ENCODE measurements at places on chromosomes 13 and 19.
A peak's percentile ranks its signal among the peaks of the same experiment; 100 is the strongest.

DNA sequence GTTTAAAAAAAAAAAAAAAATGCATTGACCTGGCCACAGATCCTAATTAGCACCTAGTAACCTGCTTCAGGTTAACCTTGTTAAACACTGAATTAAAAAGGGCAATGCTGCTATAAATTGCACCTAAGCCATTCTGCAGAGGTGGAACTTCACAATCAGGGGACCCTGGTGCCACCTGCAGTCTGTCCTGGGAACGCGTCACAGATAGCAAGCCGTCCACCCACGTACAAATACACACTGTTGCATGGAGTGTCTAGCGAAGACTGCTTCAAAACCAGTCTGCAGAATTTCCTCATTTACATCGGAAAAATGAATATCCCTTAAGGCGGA is 169.3 kb downstream of the COL4A1 start:
- DNase-seq, result no peak

- DNase-seq, result no peak
These were observed 16.7 kb downstream of the SYDE1 start for GRCh38 chr19:15123900-15124299.

- no peak for DNase-seq
These were observed 59.0 kb downstream of the SMARCA4 start for GRCh38 chr19:11019824-11020223.

GRCh38 chr13:77042566-77043177 is 15.7 kb upstream of the FBXL3 start:
- no peak for DNase-seq

DNA sequence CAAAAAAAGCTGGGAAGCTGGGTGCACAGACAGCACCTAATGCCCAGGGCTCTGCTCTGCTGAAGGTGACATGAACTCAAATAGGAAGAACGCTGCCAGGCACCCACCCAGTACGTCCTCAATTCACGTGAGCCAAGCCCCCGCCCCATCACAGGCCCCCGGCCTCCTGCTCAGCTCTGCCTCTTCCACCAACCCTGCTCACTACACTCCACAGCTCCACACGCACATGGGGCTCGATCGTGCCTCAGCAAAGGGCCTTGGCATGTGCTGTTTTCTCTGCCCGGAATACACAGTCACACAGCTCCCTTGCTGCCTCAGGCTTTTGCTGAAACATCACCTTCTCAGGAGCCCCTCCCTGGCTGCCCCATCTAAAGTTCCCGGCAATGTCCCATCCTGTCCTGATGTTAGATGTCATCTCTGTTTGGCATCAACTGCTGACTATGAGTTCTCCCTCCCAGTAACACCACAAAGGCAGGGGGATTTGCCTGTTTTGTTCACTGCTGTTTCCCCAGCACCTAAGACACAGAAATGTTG is 2.3 kb downstream of the ATP13A1 start:
- DNase-seq, result no peak

DNA sequence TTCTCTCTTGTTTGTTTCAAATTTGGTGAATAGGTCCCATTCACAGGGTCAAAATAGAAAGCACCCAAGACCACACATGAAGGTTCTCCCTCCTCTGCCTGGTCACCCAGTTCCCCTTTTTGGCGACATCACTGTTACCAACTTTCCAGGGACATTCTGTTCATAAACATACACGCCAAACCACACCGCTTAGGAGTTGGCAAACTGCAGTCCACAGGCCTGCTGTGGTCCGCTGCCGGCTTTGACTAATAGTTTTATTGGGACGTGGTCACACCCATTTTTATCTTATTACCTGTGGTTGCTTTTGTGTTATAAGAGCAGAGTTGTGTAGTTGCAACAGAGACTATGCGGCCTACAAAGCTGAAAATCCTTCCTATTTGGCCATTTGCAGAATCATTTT is 24.2 kb downstream of the UHRF1 start:
- no peak for DNase-seq

- DNase-seq, result no peak
These were observed 403.3 kb downstream of the COG6 start for GRCh38 chr13:40058757-40059236.

GRCh38 chr19:16928916-16929315 is 40.1 kb downstream of the F2RL3 start:
- DNase-seq, result no peak

DNA sequence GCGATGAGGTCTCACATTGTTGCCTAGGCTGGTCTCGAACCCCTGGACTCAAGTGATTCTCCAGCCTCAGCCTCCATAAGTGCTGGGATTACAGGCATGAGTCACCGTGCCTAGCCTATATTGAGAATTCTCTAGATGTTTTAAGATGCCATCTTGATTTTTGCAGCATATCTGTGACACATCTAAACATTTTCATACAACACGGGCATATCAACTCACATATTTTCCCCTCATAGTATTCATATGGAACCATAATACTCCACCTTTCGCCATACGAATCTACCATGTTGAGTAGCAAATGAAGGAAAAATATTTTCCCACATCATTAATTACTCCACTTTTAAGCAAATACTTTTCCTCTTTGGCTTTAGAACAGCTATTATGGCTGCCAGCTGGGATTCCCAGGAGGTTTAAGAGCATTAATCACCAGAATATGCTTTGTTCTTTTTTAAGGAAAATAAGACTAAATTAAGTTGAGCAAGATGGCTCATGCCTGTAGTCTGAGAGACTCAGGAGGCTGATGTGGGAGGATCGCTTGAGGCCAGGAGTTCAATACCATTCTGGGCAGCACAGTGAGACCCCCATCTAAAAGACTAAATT is 56.9 kb upstream of the GTF2F2 start:
- no peak for DNase-seq

- DNase-seq, result no peak
These were observed 101.0 kb downstream of the ZIC5 start for GRCh38 chr13:99870541-99870940.

- no peak for DNase-seq
These were observed at the start of gene KLK2 for GRCh38 chr19:50873056-50873455. KLK2 (plus strand) TSS chr19:50873439; CDS start chr19:50873474, 35 bp downstream.

DNA sequence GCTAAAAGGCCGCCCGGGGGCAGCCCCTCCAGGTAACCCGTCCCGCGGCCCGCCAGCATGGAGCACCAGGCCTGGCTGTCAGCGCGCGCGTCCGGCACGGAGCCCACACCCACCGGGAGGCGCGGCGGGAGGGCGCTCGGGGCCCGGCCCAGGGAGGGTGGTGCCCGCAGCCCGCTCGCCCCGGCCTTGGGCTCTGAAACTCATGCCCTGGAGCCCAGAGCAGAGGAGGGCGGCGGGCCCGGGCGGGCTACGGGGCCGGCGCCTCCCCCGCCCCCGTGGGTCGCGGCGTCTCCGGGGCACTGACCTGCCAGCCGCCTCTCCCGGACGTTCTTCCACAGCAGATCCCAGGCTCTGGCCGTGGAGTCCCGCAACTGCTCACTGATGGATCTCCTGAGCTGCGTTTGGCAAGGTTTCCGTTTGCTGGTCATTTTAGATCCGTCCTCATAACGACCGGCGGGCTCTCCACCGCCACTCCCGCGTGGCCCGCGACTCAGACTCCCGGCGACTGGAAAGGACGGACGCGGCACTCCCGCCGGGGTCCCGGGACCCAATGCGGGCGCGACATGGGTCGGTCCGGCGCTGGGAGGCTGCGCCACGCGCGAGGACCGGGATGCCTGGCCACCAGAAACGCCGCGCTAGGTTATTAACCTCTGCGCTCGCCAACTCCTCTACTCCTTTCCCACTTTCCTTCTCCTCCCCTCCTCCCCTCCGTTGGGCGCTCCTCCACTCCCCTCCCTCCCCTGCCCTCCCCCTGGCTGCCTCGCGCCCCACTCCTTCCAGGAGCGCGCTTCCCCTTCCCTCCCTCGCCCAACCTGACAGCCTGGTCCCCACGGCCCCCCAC is 64.7 kb upstream of the STARD13 start:
- DNase-seq, result no peak

DNA sequence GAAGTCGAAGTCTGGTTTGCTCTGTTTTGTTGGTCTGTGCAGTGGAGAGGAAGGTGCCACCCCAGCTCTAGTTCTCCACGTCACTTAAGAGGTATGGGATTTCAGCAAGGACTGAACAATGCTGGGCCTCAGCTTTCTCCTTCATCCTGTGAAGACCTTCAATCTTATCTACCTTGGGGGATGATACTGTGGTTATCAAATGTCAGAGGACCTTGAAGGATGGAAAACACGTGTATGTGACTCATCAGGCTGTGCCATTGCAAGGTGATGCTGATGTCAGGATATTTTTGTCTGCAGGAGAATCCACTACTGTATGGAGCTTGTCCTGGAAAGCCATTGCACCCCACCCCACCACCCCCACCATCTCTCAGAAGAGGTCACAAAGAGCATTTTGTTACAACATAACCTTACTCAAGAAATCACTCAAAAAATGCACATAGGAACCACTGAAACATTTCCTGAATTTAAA is 81.4 kb upstream of the UQCRFS1 start:
- peak; percentile 4 for DNase-seq

DNA sequence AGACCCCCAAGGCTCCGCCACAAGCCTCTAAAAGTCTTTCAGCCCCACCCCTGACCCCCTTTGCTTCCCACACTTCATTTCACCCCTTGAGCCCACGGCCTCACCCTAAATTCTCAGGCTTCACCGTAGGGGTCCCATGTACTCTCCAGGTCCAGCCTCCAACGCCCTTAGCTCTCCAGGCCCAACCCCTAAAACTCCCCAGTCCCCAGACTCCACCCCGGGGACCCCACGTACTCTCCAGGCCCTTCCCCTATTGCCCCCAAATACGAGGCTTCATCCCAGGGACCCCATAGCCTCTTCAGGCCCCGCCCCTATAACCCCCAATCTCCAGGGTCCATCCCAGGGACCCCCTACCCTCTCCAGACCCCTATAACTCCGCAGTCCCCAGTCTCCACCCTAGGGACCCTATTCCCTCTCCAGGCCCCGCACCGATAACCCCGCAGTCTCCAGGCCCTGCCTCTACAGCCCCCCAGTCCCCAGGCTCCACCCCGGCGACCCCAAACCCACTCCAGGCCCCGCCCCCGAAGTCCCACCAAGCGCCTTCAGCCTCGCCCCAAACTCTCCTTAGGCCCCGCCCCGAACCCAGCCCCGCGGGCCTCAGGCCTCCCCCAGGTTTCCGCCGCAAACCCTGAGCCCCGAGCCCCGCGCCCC is 619 bp downstream of the MED16 start:
- DNase-seq, result no peak

GRCh38 chr19:53792721-53793433 is 31.2 kb downstream of the NLRP12 start:
- peak; percentile 90 for DNase-seq

DNA sequence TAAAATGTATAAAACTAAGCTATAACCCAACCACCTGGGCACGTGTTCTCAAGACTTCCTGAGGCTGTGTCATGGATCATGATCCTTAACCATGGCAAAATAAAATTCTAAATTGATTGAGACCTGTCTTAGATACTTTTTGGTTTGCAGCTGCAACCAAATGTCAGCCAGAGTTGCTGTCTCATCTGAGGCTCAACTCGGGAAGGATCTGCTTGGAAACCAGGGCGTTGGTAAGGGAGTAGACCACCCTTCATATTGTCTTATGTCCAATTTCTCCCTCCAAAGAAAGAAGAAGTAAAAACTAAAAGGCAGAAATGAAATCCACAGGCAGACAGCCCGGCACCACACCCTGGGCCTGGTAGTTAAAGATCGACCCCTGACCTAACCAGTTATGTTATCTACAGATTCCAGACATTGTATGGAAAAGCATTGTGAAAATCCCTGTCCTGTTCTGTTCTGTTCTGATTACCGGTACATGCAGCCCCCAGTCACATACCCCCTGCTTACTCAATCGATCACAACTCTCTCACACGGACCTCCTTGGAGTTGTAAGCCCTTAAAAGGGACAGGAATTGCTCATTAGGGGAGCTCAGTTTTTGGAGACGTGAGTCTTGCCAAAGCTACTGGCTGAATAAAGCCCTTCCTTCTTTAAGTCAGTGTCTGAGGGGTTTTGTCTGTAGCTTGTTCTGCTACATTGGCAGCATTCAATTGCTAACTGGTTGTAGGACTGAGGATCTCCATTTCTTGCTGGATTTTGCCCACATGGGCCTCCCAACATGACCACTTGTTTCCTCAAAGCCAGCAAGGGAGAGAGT is 22.9 kb upstream of the IGSF23 start:
- DNase-seq, result no peak

Data from HL-60 (cell line).